ENCODE measurements at places on chromosomes 2 and 18.

DNA sequence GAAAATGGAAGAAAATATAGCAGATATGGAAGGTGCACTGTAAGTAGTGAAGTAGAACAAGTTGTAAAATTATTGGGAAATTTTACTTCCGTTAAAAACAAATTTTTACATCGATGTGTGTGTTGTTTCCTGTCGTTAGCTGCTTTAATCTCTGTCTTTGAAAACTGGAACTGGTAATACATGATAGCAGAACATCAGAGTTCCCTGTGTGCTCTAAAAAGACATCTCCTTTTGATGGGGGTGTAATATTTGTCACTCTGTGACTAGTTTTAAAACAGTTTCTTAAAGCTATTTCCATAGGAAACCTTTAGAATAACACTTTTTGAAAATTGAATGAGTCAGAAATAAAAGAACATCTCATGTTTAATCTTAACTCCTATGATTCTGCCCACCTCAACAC is 43.5 kb downstream of the COX7A2L start:
- DNase-seq, result no peak

- DNase-seq, result peak; percentile 80
Measured at GRCh38 chr2:158457092-158457825, 507 bp downstream of the PKP4 start.

DNA sequence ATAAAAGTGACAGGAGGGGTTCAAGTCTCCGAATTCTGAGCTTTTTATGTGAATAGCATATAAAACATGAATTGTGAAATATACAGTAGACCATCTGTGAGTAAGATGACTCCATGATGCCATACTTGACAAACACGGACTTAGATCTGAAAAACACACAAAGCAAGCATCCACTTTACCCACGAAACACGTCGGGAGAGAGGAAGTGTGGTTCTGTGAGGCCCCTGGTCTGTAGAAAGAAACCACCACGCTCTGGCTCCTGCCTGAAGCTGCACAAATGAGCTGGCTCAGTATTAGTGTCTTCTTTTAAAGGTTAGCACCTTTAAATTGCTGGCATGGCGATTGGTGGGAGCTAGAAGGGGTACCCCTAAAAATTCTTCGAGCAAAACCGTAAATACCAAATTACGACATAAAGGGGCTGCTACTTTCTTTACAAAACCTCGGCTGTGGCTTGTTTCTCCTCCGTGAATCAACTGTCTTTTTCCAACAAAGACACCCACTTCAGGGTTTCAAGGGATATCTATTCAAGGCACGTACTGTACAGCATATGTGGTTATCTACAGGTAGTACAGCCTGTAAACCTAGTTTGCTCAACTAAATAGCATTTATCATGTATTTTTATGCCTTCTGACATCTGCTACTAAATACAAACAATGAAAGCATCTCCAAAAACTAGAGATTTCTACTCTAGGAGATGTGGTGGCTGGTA is 70.9 kb downstream of the AFF3 start:
- no peak for DNase-seq

- DNase-seq, result no peak
Measured at GRCh38 chr2:97739020-97739892, 25.9 kb downstream of the ZAP70 start.

DNA sequence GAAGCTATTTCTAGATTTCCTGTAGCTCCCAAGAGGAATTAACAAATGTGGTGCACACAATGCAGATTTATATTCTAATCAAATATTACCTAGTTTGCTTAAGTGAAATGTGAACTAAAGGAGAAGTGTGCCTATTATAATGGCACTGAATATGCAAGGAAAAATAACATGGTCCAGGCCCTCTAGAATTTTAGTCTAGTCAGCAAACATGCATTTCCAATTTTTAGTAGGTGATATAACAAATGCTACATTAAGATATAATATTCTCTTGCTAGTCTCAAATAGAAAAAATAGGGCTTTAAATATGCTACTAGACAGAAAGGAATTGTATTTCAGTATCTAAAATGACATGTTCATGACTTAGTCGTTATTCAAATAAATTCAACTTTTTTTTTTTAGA is 689.5 kb downstream of the TMEM182 start:
- no peak for DNase-seq

Data from mesenchymal stem cell (in vitro differentiated cells and primary cell).